OCI-M1 (cell line): ENCODE measurements at places on chromosomes 1 and 21.
A peak's percentile ranks its signal among the peaks of the same experiment; 100 is the strongest.

GRCh38 chr1:11207898-11208611, 18.9 kb downstream of the ANGPTL7 start:
- DNase-seq: no peak

- DNase-seq: no peak
Observed at GRCh38 chr1:233295237-233295974, at the start of gene PCNX2. Gene PCNX2 (minus strand): TSS chr1:233295725. CDS start chr1:233295478, 247 bp downstream.

GRCh38 chr1:3676581-3677470, 24.5 kb downstream of the TP73 start:
- DNase-seq: no peak

- no peak for DNase-seq
Observed at GRCh38 chr1:201944639-201945038, 1.7 kb downstream of the LMOD1 start.

DNA sequence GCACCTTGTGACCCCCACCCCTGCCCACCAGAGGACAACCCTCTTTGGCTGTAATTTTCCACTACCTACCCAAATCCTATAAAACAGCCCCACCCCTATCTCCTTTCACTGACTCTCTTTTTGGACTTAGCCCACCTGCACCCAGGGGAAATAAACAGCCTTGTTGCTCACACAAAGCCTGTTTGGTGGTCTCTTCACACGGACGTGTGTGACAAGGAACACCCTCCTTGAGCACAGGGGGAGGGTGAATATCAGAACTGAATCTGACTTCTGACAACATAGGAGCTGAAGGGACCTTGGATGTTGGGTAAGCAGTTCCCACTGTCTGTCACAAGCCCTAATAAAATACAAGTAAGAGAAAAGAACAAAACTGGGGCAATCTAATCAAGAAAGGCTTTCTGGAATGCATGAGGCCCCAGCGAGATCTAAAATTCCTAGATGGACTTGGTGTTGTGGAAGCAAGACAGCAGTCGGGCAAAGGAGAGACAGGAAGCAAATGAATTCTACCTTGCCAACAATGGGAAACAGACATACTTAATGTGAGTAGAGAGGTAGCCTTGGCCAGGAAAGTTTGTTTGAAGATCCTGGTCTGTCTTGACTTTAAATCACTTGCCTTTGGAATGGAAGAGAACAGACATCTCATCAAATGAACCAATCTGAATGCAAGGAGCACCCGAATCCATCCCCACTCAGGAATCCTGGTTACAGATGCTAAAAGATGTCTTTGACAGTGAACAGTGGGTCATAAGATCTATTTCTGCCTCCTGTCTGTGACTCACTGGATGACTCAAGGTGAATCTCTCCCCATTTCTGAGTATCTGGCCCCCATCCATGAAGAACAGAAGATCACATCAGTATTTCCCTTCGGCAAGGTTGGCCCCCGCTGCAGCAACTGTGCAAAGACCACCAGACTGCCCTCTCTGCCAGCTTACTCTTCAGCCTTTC, 53.3 kb downstream of the OLFML3 start:
- DNase-seq: no peak

DNA sequence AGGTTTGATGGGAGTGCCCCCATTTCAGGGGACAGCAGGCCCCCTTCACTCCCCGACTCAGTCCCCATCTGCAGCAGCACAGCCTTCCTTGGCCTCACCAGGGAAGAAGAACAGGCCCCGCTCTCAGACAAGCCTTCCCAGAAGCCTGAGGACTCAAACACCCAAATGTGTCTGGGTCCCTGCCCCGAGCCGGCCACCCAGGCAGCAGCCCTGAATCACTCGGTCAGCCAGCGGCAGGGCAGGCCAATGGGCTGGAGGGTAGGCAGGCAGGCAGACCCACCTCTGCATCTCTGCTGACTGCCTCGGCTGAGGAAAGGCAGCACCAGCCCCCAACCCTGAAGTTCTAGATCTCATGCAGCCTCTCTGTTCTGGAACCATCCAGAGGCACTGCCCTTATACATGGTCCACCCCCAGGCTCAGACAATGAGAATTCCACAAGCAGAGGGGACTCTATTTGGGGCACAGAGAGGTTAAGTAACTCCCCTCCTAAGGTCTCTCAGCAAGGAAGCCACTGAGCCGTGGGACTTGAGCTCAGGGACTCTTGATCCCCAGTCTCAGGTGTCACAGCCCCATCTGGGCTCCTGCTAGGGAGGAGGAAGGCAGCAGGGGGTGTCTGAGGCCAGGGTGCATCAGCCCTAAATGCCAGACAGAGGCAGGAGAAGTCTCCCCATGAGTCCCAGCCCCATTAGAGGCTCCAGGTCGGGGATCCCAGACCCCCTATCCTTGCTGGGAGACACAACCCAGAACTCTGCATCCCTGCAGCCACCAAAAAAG, 33.2 kb upstream of the RUNX3 start:
- DNase-seq: no peak

- DNase-seq: peak; percentile 39
Observed at GRCh38 chr1:156692925-156693847, 12.2 kb downstream of the CRABP2 start.

DNA sequence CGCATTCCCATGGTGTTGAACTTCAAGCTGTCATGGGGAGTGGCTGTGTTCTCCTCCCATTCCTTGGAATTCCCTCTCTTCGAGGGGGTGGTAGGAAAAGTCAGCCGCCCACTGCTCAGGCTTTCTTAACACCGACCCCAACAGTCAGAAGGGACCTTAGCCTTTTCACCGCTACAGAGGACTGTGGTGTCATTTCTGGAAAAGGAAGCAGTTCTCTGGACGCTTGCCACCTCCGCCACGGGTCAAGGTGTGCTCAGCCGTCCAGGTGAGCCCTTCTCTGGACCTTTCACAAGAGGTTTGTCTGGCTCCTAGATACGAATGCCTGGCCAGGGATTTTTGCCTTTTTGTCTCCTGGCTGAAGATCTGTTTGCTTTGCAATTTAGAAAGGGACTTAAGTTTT, 31.8 kb downstream of the CLIC6 start:
- DNase-seq: no peak

DNA sequence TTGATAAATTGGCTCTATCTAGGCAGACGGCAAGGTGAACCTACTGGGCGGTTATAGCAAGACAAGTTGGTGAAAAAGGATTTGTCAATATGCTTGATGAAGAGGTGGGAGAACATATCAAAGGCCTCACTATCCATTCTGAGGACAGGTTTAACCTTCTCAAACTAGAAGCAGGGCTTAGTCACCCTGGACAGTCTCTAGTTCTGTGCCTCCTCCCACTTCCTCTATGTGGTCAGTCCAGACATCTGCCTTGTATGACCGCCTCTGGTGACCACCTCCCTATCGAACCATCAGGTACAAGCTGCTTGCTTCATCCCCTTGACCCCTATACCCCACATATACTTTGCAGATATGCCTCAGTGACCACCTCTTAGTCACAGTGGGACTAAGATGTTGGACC, 2.3 kb upstream of the SCYL3 start:
- peak; percentile 87 for DNase-seq

GRCh38 chr1:159428536-159428935, 3.5 kb upstream of the OR10J4 start:
- DNase-seq: no peak

DNA sequence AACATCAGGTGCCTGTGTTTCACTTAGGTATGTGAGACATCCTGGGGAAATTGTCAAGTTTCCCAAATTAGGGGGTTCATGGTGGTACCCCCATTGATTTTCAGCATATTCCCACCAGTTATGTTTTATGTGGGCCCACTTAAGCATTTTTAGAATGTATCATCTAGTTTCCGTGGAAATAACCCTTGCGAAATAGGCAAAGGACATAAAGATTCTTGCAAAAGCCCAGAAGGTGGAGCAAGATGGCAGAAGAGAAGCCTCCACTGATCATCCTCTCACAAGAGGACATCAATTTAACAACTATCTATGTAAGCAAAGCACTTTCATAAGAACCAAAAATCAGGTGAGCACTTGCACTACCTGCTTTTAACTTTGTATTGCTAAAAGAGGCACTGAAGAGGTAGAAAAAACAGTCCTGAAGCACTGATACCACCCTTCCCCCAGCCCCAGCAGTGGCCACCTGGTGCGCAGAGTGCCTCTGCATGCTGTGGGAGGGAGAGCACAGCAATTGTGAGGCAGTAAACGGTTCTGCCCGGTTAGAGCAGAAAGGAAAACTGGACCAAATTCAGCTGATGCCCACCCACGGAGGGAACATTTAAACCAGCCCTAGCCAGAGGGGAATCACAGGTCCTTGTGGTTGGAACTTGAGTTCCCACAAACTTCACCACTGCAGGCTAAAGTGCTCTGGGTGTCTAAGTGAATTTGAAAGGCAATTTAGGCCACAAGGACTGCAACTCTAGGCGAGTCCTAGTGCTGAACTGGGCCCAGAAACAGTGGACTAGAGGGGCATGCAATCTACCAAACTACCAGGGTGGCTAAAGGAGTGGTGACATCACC, 23.2 kb downstream of the MCOLN2 start:
- no peak for DNase-seq

- DNase-seq: no peak
Observed at GRCh38 chr1:216641669-216642460, 81.4 kb downstream of the ESRRG start.

DNA sequence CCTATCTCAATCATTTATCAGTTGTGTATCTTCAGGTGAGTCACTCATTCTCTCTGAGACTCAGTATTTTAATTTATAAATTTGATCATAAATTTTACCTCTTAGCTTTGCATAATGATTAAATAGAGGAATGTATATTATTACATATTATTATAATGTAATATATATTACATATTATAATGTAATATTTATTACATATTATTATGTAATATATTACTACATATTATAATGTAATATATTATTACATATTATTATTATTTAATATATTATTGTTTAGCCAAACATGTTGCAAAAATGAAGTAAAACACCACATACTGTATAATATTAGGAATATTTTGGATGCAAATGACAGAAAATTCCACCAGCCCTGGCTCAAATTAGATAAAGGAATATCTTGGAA, 104.7 kb upstream of the NFIA start:
- no peak for DNase-seq

GRCh38 chr1:17765444-17766411, 10.6 kb downstream of the ACTL8 start:
- no peak for DNase-seq

DNA sequence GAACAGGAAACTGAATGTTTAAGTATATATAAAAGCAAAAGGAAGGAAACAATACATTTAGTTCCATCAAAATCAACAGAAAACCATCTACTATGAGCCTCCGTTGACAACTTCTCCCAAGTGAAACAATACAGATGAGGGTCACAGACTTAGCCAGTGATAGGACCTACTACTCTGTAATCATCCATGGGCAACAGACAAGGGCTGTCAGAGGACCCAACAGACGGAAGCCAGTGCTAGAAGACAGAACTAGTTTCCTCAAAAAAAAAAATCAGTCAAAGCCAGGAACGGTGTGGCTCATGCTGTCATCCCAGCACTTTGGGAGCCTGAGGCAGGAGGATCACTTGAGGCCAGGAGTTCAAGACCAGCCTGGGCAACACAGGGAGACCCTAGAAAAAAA, 20.6 kb downstream of the RERE start:
- DNase-seq: no peak

- no peak for DNase-seq
Observed at GRCh38 chr1:15757016-15757543, 1.5 kb upstream of the FBLIM1 start.

GRCh38 chr21:36073181-36073580, 3.4 kb downstream of the CBR1 start:
- no peak for DNase-seq

DNA sequence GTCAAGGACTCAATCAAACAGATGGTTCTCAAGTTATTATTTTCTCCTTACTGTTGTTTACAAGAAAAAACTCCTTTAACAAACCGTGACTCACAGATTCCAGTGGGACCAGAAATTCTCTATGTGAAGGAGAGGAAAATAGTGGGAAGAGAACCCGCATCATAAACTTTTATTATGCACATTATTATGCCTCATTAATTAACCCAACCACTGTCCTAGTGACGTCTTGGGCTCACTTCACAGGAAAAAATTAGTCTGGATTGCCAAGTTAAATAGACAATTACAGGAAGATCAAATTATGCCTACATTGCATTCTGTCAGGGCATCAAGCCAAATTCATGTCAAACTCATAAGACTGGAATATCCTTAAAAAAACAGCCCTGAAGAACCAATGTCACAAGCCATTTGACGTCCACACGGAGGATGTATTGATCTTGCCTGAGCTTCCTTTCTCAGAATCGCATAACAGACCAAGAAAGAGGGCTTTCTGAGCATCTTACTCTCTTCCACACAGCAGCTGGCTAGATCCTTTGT, 347.8 kb downstream of the DUSP10 start:
- no peak for DNase-seq

DNA sequence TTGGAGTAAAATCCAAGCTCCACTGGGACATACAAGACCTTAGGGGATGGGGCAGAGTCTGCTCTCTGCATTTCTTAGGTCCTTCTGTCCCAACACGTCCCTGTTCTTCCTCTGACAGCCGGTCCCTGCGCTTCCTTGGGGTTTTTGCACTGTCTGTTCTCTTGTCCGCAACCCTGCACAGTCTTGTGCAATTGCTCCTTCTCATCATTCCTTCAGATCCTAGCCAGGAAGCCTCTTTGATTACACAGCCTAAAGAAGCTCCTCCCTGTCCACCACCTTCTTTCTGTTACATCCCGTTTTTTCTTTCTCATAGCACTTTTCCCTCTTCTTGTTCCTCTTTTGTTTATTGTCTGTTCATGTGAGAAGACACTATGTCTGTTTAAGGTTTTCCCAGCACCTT, 19.9 kb downstream of the ACOT11 start:
- DNase-seq: peak; percentile 20

- DNase-seq: no peak
Observed at GRCh38 chr1:150194381-150195031, 41.4 kb downstream of the ANP32E start.

DNA sequence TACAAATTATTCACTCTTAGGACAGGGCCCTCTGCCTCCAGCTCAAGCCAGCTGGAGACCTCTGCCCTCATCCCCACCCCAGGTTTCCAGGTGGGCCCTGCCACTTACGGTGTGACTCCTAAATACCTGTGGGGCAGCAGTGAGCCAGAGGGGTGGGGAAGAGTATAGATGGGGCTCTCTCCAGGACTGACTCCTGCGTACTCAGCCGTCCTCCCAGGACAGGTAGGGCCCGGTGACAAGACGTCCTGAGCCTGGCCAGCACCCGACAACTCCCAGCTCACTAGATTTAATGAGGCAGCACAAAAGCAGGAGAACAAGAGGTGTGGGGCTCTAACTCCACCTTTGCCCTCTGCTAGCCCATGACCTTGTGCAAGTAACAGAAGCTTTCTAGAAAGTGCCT, 16.8 kb downstream of the GNG12 start:
- DNase-seq: no peak

- peak; percentile 87 for DNase-seq
Observed at GRCh38 chr1:207495801-207496792, at the start of gene CR1. Gene CR1 (plus strand): TSS chr1:207496157. CDS start chr1:207496268, 111 bp downstream.
